ENCODE measurements at places on chromosomes 7 and 10.
A peak's percentile ranks its signal among the peaks of the same experiment; 100 is the strongest.

DNA sequence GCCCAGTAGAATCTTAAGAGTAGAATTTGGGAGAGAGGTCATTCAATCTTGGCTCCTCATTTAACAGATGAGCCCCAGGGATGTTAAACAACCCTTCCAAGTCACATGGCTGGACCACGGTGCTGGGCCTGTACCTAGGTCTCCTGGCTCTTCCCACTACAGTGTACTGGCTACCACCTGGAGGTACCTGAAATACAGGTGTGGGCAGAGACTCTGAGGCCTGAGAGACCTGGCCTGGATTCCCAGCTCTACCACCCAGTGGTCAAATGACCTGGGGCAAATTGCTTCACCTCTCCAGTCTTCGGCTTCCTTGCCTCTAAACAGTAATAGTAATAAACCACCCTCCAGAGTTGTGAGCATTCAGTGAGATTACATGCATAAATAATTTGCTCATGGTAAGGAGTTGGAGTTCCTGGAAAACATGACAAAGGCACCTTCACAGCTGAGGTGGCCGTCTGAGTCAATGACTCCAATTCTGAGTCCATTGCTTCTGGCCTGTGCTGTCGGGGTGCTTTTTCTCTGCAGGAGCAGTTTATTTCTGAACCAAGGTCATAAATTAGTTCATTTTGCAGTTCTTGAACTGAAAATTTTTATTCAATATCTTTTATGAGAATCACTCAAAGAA, 2.7 kb downstream of the GOT1 start:
- no peak for DNase-seq

- DNase-seq: no peak
Observed at GRCh38 chr10:4011136-4011812, 226.3 kb upstream of the KLF6 start.

- DNase-seq: no peak
Observed at GRCh38 chr10:129790715-129791446, 173.2 kb downstream of the EBF3 start.

DNA sequence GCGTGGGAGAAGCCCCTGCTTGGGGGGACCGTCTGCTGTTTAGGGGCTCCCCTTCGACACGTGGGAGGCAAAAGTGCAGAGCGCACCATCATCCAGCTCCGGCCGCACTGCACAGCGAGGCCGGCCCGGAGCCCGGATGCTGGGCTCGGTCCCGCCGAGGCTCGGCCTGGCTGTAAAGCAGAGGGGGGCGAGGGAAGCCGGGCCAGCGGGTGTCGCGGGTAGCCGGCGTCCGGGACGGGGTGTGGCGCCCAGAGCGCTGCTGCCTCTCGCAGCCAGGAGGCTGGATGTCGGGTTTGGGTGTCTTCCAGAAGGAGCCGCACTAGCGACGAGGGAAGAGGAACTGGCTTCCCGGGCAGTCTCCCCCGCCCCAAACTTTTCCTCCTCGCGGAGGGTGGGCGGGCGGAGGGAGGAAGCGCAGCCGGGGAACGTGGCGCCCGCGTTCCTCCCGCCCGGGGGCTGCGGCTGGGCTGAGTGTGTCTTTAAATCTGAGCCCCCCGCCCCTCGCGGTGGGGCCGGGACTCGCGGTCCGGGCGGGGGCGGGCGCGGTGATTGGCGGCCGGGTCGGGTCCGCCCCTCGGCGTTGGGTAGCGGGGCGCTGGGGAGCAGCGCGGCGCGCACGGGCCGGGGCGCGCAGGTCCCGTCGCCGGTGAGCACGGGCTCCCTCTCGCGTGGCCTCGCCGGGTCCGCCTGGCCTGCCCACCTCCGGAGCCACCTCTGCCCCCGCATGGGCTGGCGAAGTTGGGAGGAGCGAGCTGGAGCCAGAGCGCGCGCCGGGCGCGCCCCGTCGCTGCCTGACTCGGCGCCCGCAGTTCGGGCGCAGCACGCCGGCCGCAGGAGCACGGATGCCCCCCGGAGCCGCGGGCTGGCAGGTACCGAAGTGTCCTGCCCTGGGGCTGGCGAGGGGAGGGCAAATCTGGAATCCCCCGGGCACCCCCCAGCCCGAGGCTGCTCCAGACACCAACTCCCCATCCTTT, at the start of gene PALD1:
Gene PALD1 (plus strand): TSS at position 577 of the 974 bp plus-strand sequence. CDS start 47,185 bp downstream, outside the sequence.
- DNase-seq: peak; percentile 38

DNA sequence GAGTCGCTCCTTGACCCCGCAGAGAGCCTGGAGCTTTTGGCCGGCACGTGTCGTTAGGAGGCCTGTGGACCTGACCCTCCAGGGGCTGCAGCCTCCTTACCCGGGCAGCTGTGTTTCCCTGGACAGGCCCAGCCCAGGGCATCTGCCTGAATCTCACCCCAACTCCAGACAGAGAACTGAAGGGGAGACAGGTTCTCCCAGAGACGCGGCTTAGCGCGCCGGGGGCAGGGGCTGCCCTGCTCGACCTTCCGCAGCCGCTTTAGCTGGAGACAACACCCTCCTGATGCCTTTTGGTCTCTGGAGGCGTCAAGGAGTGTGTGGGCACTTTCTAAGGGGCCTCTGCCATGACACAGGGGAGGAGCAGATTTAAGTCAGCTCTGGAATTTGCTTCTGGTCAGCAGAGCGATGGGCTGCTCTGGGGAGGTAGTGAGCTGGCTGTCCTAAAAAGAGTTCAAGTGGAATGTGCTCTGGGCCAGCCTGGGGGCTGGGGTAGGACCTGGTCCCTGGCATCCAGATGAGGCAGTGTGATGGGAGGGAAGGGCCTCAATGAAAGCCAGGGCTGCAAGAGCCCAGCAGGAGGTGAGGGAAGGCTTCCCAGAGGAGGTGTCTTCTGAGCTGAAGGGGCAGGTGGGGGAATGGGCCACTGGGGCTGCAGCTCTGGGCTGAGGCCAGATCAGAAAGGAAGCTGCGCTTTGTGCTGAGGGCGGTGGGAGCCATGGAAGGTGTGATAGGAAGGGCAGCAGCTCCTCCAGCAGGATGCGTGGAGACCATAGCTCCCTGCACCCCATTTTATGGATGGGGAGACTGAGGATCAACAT, 5.8 kb downstream of the GRIFIN start:
- no peak for DNase-seq

DNA sequence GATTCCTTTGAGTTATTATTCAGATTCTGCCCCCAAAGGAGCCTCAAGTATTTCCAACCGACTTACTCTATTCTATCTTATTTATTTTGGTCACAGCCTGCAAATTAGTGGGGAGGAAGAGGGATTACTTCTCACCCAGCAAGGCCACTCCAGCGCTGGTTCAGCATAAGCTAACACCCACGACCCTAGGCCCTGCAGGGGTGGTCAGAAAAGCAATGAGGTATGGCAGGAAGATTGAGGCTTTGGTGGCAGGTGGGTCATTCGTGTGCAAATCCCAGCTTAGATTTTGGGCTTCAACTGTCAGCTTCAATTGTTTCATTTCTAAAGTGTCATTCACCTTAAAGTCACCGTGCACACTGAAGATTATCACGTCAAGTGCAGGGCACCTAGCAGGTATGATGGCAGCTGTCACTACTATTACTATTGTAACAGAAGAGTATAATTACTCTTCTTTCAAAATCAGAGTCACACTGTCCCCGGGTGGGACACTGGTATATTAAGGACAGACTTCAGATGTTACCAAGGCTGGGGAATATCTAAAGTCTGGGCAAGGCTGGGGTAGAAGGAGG, 48.8 kb upstream of the OPTN start:
- no peak for DNase-seq

Data from activated T-cell treated with anti-CD3 and anti-CD28 coated beads, Interleukin-2, amount 50 U/mL, for 4 hours (primary cell).